H4 (cell line): ENCODE measurements at places on chromosomes 4 and X. TPM values are rescaled to one million over a fixed set of nuclear protein-coding genes. Genes with fewer than 3 reads are reported as not detected.

DNA sequence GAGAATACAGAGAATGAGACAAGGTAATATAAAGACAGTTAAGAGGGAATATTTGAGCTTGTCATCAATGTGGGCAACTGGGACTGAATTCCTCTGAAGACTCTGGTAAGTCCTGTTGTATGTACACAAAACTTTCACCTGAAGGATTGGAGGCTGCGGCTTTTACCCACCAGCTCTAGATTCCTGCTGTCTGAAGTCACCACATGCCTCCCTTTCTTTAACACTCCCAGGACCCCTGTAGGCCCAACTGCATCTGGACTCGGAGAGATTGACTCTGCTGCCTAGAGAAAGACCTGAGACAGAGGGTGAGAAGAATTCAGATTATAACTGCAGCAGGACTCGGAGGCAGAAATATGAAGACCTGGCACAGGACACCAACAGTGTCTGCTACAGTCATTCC lies 1048.0 kb downstream of the PDHA2 start:
- no peak for DNase-seq

DNA sequence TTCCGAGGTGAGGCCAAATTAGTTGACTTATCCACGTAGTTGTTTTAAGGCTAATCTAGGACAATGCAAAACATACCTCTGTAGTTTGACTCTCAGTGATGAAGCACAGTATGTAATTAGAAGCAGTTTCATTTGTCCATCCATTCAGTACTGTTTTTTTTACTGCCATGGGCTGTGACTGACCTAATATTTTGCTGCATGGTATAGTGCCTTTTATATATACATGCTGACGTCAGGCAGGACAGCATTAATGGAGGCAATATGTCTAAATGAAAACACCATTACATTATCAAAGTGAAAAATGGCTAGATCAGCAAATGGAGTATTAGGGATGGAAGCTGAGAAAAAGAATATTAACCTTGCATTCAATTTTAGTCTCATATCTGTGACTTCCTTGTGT lies 66.9 kb downstream of the MFAP3L start:
- no peak for DNase-seq

GRCh38 chr4:176277162-176277904 lies 8.3 kb upstream of the ASB5 start:
- peak; percentile 50 for DNase-seq

DNA sequence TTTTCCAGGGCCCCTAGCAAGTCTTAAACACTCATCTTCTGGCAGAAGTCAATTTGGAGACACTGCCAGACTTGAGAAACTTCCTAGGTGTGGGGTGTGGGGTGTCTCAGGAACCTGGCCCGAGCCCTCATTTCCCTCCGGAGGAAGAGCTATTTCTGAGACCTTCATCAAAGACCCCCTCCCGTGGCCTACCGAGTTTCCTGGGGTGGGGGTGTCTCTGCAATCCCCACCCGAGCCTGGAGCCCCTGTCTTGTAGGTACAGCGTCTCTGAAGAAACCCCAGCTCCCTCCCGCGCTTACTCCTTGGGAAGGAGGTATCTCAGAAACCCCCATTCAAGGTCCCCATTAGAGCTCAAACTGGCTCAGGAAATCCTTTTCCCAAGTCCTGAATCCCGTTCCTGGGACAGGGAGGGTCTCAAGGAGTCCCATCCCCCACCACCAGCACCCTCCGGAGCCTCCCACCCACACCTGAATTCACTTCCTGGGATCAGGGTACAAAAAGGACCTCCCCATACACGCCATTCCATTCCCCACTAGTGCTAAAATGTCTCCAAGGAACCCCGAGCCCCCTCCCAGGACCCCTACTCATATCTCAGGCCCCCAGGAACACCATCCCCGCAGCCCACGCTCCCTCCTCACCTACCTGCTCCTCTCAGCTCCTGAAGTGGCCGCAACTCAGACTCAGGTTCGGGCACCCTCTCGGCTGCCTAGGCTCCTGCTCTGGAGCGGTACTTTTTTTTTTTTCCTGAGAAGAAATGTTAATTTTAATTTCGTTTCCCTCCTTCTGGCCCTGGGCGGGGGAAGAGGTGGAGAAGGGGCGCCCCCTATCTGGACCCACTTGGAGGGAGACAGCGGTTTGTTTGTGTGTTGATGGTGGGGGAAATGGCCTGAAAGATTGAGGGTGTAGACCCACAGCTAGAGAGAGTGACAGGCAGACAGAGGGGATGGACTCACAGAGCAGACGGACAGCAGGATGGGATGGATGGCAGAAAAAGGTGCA lies 1.1 kb downstream of the SLC38A5 start:
- DNase-seq: no peak

The PF4V1 gene
- total RNA-seq: not detected in 2 replicates

- no peak for DNase-seq
Measured at GRCh38 chrX:136030303-136031191, 45.3 kb downstream of the SLC9A6 start.
